ENCODE measurements at places on chromosomes 6 and 20. TPM values are rescaled to one million over a fixed set of nuclear protein-coding genes. Genes with fewer than 3 reads are reported as not detected.
A peak's percentile ranks its signal among the peaks of the same experiment; 100 is the strongest.

TCF15 gene
- total RNA-seq: 0.32 TPM

CFAP206 gene
- not detected for total RNA-seq

LPIN3 gene
- 0.28 TPM for total RNA-seq

TRERF1 gene
- 38.6 TPM for total RNA-seq

UCKL1 gene
- 49.9 TPM for total RNA-seq

C6orf132 gene
- 0.15 TPM for total RNA-seq

HSPA12B gene
- not detected for total RNA-seq

PLEKHG1 gene
- total RNA-seq: 0.54 TPM

RAMACL gene
- 0.68 TPM for total RNA-seq

DNA sequence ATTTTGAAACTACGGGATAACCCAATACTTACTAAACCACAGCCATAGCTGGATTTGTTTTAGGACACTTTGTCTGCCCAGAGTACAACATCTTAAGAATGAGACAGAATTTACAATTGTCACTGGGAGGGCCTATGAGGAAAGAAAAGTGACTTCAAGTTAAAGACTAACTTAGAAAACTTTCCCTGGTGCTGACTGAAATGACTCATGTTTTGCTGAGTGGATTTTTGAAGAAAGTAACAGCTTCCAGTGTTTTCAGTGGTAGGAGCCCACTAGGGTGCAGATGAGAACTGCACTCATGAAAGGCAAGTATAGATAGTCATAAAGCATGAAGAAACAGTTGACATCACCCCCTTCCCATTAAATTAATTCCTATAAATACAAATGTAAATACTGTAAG, 988.2 kb upstream of the MAP3K7 start:
- no peak for DNase-seq

- no peak for DNase-seq
Observed at GRCh38 chr20:10653599-10654249, 20.1 kb downstream of the JAG1 start.

- DNase-seq: no peak
Observed at GRCh38 chr6:39898625-39899024, 35.6 kb downstream of the MOCS1 start.

DNA sequence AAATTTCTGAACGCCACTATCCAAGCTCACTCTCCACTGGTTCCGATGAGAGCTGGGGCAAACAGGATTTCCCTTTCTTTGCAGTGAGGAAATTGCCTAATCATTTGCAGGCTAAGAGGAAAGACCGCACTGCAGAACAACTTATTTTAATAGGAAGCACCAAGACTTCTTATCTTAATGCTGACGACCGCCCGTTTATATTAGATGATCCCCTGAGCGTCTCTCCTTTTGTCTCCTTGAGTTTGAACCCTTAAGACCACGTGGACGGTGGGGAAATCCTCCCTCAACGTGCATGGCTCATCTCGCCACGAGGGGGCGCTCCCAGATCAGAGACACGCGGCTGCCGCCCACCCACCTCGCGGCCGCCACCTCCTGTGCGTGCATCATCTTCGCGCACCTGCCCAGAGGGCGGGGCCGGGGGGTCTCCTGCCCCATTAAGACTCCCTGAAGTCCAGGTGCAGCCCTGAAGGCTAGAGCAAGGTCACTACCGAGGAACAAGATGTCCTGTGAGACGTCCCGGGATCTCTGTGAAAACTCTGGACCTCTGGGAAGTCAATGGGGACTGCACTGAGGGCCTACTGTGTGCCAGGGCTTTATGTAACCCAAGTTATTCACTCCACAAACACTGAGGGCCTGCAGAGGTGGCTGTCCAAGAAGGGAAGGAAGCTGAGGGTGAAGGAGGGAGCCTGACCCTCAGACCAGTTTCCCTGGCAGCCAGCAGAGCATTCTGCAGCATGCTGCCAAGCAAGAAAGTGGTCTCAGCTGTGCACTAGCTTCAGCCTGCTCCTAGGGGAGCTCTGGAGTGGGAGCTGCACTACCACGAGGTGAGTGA, 28.1 kb downstream of the PDYN start:
- DNase-seq: peak; percentile 82

GRCh38 chr20:58677808-58678207, 14.8 kb upstream of the NPEPL1 start:
- DNase-seq: no peak

DNA sequence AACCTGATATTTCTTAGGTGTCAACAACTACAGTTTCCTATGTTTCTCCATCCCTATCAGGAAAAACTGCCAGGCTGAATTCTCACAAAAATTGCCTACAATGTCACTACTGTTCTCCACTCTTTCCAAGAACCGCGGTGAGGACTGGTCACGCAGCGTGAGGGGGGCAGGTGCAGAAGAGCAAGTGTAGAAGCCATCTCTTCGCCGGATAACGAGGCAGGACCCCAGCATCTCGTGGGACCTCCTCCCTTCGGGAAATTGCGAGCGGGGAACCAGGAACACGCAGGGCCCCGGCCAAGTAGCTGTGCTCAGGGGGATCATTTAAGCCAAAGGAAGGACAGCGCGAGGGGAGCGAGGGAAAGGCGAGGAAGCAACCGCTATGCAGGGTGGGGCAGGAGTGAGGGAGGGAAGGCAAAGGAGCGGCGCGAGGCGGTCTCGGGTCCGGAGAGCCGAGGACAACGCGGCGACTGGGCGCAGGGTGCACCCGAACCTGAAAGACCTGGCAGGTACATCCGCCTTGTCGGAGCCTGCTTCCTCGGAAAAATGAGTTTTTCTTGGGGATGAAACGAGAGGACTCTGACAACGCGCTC, 559 bp downstream of the APMAP start:
- DNase-seq: no peak

- DNase-seq: no peak
Observed at GRCh38 chr6:3119040-3119723, 671 bp downstream of the BPHL start.

DNA sequence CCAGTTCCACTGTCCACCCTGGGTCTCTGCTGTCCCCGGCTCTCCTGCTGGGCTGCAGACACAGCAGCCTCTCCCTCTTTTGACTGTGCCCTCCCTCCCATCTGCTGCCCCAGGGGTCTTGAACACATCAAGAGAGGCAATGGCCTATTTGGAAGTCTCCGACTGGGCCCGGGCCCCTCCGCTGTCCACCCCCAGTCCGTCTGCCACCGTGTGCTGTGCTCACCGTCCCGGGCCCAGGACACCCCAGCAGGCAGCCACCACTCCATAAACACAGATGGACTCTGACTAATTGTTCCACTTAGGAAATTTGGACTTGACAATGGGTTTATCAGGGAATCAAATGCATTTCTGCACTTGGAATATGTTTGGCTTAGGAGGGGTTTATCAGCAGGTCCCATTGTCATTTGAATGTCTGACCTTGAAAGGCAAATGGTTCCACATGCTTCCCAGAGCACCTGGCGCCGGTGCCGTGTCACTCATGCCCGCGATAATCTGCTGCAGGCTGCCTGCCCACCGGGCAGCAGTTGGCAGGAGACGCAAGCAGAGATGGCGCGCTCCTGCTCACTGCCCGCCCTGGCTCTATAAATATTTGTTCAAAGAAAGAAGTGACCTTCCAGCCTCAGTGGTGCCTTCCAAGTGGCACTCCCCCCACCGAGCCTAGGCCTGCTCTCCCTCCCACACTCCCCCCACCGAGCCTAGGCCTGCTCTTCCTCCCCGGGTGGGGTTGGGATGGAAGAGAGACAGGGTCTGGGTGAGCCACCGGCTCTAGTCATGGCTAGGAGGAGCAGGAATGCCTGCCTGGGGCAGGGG, 18.8 kb upstream of the FRMD1 start:
- DNase-seq: no peak

- no peak for DNase-seq
Observed at GRCh38 chr20:23050076-23050838, 785 bp upstream of the THBD start.

- DNase-seq: peak; percentile 40
Observed at GRCh38 chr6:403659-404655, 12.4 kb downstream of the IRF4 start.

DNA sequence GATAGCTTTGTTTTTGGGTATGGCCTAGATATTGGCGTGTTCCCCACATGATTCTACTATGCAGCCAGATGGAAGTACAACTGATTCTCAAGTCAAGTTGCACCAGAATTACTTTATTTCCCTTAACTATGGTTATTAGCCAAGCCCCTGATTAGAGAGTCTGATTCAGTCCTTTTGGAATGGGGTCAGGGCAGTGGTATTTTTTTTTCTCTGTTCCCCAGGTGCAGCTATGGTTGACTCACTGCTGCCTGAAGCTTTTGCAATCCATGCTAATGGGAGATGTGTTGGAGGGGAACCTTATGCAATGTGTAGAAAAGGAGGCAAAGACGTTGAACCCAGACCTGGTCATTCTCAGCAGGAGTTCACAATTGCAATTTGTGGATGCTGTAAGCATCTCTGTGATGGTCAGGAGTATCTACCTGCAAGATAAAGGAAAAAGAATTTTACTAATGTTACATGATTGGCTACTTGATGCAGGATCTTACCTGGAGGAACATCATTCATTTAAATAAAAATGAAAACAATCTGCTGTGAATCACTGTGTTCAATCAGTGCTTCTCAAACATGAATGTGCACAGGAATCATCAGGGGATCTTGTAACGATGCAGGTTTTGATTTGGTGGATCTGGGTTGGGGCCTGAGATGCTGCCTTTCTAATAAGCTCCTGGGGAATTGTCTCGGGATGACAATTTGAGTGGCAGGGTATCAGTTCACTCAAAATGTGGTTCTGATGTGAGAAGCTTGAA, 49.4 kb downstream of the PFDN4 start:
- no peak for DNase-seq

DNA sequence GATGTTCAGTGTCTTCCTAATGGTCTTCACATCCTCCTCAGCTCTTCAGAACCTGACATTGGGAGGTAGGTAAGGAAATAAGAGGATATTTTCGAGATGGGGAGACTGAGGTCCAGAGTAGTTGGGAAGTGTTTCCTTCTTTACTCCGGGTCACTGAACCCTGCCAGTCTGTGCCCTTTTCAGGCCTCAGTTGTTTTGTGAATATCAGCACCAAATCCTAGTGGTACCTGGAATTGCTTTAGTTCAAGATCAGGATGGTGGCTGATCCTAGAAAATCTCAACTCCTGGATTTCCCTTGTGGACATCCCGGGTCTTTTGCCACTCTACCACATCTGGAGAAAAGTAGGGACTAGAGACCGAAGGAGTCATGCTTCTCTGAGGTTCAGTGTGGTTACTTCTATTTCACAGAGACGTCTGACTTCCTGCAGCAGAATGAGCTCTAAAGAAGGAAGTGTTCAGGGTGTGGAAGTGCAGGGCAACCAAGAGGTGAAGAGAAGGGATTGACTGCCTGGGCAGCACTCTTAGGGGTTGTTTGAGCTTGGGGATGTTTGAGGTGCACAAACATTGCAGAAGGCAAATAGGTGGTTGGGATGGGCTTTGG, 995 bp downstream of the STK4 start:
- DNase-seq: peak; percentile 77

GRCh38 chr6:52820198-52820597, 16.6 kb upstream of the GSTA1 start:
- no peak for DNase-seq

Data from natural killer cell (primary cell).